ENCODE measurements at places on chromosomes 12 and 14.

GRCh38 chr12:54040148-54040494 is 7.3 kb downstream of the HOXC5 start:
- peak; percentile 46 for DNase-seq

GRCh38 chr14:29111554-29111953 is 345.0 kb downstream of the FOXG1 start:
- DNase-seq = no peak

GRCh38 chr12:12024911-12025682 is 45.6 kb upstream of the BCL2L14 start:
- peak; percentile 91 for DNase-seq

DNA sequence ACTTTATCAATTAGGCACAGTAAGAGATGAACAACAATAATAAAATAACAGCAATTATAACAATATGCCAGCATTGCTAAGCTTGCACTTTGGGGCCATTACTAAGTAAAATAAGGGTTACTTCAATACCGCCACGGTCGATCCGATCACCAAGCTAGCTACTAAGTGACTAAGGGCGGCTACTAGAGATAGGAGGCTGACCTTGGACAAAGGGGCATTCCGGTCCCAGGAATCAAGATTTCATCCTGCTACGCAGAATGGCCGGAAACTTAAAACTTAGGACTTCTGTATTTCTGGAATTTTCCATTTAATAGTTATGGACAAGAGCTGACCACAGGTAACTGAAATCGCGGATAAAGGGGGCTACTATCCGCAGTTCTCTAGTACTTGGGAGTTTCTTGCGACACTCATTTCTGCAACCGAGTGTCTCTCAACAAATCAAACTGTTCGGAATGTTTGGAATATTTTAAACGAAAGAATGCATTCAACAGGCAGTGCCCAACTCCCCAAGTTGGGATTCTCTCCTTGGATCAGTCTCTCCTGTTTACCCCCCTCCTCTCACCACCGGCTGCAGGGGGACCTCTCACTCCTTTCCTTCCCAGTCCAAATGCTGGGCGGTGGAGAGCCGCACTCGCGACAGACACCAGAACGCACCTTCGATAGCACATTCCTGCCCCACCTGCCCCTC is 650 bp downstream of the HEBP1 start:
- DNase-seq = no peak

DNA sequence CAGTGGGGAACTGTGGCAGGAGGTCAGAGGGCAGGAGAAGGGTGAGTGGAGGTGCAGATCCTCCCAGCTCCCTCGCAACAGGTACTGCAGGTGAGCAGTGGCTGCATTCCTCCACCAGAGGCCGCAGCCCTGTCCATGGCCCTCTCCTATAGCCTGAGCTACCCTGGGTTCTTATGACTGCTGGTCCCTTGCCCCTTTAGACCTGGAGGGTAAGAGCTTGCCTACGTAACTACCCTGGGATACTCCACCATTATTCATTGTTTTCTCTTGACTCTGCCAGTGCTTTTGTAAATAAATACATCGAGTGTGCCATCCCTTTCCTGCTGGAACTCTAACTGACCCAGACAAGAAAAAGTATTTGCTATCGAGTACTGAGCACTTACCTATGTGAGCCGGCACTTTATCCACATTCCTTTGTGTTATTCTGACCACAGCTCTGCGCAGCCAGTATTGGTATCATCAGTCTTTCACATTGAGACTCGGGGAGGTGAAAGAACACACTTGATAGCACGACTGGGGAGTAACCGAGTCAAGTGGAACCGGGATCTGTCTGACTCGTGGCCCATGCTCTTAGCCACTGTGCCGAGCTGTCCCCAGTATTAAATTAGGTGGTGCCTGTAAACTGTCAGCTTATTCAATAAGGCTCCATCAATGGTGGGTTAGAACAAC is 38.5 kb downstream of the LTBP2 start:
- DNase-seq = no peak

GRCh38 chr14:44412858-44413569 is 94.1 kb downstream of the FSCB start:
- no peak for DNase-seq

GRCh38 chr12:121579981-121580868 is 598 bp downstream of the KDM2B start:
- DNase-seq = peak; percentile 77

- no peak for DNase-seq
Observed at GRCh38 chr12:100168562-100168961, 25.9 kb upstream of the BLTP3B start.

DNA sequence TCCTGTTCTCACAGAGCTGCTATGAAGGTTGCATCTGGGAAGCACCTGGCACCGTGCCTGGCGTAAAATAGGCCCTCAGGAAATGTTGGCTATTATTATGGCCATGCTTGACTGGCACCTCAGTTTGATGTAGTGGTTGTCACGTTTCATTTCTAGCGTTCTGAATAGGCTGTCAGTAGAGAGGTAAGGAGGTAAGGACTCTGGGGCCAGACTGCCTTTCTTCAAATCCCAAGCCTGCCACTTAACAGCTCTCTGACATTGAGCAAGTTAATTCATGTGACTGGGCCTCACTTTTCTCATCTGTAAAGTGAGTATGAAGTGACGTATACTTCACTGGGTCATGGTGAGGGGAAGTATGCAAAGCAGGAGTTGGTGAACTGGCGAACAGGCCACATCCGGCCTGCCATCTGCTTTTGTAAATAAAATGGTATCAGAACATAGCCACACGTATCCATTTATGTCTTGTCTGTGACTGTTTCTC is 196.2 kb downstream of the CACNA1C start:
- peak; percentile 94 for DNase-seq

GRCh38 chr12:108090107-108090899 is 38.8 kb upstream of the WSCD2 start:
- no peak for DNase-seq

GRCh38 chr12:130485291-130486145 is 147.8 kb downstream of the PIWIL1 start:
- DNase-seq = no peak

DNA sequence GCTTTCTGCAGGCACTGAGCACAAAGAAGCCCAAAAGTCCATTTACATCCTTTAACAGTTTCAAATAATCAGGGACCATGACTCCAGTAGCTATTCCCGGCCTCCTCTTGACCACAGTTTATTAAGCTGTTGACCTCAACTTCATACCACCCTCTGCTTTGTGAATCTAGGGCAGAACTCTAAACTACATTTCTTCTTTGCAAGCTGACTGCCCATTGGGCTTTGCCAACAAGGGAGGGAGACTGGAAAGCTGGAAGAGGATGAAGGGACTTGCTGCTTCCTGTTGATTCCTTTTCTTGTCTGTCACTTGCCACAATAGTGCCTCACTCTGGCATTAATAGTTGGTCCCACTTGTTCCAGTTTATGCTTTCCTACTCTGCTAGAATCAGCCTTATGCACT is 2.7 kb downstream of the CGRRF1 start:
- DNase-seq = no peak

GRCh38 chr14:57785058-57785457 is 80.8 kb downstream of the SLC35F4 start:
- no peak for DNase-seq

DNA sequence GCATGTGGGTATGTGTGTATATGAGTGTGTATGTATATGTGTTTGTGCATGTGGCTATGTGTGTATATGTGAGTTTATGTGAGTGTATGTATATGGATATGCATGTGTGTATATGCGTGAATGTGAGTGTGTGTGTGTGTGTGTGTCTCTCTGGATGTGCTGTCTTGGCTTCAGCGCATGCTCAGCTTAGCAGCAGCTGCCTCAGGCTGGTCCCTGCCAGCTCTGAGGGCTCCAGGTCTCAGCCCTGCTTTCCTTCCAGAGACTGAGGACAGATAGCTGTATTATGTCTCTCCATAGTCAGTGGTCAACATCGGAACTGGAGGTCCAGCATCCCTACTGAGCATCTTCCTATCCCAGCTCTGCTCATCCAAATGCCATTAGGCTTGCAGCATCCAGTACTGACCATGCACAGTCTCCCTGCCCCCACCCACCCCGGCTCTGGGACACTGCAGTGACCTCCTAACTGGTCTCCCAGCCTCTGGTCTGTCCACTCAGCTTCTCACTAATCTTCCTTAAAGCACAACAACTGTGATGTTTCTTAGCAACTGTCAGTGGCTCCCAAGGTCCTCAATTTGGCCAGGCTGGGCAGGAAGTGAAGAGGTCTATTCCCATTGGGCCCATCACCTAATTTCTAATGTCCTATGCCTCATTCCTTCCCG is 22.8 kb downstream of the FAIM2 start:
- DNase-seq = no peak

- DNase-seq = no peak
Observed at GRCh38 chr12:6068227-6068626, 56.2 kb downstream of the VWF start.

- DNase-seq = no peak
Observed at GRCh38 chr12:79778802-79779448, 88.2 kb upstream of the PAWR start.

DNA sequence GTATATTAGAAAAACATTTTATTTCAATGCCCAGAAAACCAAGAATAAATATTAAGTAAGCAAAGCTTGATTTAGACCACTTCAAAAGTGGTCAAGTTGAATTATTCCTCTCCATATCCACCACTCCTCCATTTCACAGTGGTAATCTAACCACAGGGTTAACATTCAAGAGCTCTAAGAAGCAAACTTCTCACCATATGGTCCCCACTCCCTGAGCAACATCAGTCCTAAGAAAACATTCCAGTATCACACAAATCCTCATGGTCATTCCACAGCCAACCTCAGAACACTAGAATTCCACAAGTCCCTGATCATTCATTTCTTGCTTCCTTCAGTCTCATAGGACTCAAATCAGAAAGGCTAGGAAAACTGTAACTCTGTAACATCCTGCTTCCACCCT is 47.9 kb downstream of the ST8SIA1 start:
- no peak for DNase-seq

- no peak for DNase-seq
Observed at GRCh38 chr12:132729541-132730320, 19.1 kb downstream of the PGAM5 start.

- no peak for DNase-seq
Observed at GRCh38 chr12:116959845-116960514, 49.2 kb downstream of the FBXW8 start.
